ENCODE measurements at places on chromosomes 1 and 21.

DNA sequence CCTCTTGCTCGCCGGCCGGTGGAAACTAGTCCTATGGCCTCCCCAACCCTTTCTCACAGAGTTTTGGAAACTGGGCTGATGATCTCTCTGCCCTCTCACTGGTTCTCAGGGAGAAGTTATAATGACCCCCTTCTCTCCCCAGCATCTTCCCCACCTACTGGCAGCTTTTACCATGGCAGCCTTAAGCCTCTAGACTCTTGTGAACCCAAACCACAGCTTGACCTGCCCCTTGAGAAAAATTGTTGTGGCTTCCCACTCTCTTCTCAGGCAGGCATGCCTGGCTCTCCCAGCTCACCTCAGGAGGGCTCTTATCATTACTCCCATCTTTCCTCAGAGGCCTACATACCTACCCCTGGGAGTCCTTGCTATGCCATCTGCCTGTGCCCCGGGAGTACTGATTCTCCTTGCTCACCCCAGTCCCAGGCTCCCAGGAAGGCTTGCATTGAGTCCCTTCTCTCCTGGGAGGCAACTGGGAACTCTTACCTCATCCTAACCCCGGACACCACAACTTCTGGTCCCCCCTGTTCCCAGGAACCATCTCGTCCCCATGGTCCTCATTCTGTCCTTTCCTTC, 1.6 kb downstream of the NSUN4 start:
- no peak for DNase-seq

DNA sequence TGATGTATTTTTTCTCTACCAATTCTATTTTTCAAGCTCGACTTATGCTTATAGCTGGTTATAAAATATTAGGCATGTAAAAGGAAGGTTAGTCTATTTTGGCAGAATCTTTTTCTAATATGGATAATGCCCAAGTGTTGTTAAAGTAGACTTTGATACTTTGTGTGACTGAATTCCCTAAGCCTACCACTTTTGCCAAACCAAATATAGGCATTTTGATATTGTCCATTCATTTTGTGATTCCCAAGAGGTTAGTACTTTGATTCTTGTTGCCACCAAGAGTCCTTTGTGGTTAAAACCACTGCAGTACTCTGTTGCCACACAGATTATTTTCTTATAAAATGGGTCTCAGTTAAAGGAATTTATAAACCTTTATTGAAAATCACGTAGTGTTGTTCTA, 4.2 kb downstream of the WDR3 start:
- no peak for DNase-seq

DNA sequence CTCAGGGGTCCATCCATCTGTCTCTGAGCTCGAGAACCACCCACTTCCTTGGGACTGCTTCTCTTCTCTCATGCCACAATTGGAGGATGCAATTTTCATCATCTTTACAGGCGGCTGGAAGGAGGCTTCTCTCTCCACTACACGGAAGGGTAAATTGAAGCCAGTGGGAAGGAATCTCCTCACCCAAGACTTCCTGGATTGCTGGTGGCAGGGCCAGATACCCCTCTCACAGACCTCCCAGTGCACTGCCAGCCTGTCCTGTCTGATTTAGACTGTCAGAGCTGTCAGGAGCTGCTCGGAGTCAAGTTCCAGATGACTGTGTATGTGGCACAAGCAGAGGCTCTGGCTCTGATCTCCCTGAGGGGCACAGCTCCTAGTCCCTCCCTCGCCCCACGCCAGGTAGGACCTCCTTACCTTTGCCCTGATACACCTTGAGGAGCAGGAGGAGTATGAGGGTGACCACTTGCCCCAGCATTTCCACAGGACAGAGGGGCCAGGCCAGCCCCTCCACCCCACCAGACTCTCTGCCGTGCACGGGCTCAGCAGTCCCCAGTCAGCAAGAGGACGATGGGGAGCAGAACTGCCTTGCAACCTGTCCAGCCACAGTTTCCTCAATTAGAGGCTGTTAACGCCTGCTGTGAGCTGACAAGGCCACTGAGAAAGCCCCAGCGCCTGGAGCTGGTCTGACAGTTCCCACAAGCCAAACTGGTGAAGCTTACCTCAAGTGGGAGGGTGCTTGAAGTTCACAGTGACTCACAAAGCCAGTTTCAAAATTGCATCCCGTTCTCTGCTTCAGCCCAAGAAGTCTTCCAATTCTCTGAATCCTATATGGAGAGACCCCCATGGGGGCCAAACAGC, at the start of gene CD244:
Gene CD244, minus strand, starts transcription at position 685 of the 858 bp plus-strand sequence. Its CDS starts 210 bp downstream, at position 475.
- peak; percentile 18 for DNase-seq

GRCh38 chr21:44962403-44962966, 22.7 kb downstream of the SLX9 start:
- no peak for DNase-seq

DNA sequence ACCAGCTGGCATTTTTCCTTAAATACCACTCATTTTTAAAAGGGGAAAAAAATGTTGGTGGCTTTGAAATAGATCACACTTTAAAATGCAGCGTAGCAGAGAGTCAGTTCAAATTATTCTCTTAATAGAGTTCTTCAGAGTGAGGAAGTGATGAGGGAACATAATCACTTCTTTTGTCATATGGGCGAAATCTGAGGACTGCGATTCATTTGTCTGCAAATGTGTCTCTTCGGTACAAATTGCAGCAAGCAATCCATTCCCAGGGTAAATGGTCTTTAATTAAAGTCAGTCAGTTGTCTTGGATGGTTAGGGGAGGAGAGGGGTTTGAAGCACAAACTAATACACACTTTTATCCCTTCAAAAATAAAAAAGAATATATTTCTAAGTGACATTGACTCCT, 86.0 kb upstream of the SELENON start:
- DNase-seq: no peak

DNA sequence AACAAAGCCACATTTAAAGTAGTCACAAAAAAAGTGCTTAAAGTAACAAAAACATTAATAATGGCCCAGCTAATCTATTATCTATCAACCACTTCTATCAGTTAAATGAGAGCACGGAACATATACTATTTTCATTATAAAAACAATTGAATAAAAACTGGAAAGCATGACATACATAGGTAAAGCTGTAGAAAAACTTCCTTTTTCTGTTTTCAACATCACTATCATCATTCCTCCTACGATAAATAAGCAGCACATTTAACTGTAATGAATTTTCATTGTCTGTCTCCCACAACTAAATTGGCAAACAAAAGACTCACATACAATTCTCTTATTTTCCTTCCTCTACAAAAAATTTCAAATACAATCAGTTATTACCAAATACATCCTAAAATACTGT, 96.4 kb upstream of the DPH5 start:
- no peak for DNase-seq

DNA sequence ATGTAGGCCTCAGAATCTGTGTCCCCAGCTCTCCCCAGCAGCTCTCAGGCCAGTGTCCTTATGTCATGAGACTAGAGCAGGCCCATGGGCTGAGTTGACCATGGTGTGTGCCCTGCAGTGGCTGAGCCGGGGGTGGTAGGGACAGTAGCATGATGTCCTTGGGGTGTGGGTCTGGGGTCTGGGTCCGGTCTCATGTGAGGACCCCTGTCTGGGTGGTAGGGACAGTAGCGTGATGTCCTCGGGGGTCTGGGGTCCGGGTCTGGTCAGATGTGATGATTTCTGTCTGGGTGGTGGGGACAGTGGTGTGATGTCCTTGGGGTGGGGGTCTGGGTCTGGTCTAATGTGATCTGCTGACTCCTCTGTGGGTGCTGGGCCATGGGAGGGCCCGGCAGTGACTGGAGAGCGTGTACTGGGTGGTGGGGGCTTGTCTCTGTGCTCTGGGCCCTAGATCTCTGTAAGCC, 64.5 kb downstream of the OBSCN start:
- no peak for DNase-seq

DNA sequence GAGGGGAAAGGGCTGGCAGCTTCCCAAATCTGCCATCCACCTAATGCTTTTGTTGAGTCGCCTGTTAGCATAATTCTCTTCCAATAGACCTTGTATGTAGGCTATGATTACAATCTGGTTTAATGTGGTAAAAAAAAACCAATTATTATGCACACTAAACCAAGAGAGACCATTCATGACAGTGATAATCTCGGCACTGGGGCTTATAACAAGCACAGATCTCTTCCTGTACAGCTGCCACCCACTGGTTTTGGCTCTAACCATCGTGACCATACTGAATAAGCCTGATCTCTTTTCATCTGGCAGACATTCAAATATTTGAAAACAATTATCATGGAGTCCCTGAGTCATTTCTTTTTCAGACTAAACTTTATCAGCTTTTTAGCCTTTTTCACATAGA, 12.0 kb upstream of the SYT14 start:
- no peak for DNase-seq

DNA sequence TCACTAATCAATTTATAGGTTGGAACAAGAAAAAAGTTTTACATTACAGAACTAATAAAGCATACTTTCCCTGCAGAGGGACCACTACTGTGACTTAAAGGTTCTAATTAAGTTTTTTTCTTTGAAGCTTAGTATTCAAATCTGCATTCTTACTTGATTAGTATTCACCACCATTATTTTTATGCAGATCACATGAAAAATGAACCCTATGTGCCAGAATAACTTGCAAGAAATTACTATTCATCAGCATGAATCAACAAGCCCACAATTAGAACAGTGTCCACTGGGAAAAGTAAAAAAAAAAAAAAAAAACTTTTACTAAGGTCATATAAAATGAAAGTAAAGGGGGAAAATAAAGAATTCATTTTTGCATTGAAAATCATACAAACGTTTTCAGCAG, 90.8 kb downstream of the SMYD3 start:
- DNase-seq: no peak

GRCh38 chr1:117127795-117128194, 6.2 kb upstream of the TRIM45 start:
- DNase-seq: no peak

DNA sequence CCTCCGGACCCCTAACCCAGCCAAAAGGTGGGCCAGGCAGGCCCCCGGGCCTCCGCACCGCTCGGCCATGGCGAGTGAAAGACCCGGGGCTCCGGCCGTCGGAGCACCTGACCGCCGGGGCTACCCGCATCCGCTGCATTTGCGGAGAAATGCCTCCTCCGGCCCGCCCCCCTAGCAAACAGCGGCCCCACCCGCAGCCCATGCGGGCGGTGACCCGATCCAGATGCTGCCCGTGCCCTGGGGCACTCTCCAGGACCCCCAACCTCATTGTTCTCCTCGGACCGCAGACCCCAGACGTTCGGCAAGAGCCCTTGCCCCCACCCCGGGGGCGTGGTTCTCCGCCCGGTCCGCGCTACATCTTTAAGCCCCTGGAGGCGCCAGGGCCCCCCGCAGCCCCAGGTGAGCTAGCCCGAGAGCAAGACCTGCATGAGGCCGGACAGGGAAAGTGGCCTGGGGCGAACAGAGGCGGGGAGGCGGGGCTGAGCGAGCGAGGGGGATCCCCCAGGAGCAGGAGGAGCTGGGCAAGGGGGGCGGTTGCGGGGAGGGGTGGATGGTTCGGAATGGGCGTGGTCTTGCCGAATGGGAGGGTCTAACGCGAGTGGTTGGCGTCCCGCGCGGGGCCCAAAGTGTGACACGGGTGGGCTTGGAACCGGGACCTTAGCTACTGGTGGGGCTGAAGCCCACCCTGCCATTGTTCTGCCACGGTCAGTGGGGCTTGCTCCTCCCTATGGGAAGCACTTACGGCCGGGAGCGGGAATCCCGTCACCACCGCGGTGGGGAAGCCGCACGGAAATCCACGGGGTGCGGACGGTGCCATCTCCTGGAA, 6.3 kb upstream of the CRYBG2 start:
- DNase-seq: no peak

DNA sequence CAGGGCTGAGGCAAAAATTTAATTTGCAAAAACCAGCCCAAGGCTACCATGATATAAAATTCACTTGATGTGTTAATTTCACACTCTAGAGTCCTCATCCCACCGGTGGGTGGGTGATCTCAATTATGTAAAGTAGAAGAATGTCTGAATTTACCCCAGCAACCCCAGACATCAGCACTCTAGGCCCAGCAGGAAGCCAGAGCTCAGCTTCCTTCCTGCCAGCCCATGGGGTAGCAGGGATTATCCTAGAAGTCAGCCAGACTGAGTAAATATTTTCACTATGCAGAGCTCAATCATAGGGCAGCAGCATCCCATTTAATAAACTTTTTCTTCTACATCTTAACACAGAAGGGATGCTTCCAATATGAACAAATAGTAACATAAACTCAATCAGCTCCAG, 71.0 kb downstream of the SIPA1L2 start:
- DNase-seq: no peak

GRCh38 chr1:201795066-201795465, 33.9 kb upstream of the IPO9 start:
- DNase-seq: no peak

GRCh38 chr1:152410599-152410998, 3.5 kb downstream of the CRNN start:
- DNase-seq: no peak

- no peak for DNase-seq
Observed at GRCh38 chr1:204831186-204831585, 39.5 kb upstream of the NFASC start.

DNA sequence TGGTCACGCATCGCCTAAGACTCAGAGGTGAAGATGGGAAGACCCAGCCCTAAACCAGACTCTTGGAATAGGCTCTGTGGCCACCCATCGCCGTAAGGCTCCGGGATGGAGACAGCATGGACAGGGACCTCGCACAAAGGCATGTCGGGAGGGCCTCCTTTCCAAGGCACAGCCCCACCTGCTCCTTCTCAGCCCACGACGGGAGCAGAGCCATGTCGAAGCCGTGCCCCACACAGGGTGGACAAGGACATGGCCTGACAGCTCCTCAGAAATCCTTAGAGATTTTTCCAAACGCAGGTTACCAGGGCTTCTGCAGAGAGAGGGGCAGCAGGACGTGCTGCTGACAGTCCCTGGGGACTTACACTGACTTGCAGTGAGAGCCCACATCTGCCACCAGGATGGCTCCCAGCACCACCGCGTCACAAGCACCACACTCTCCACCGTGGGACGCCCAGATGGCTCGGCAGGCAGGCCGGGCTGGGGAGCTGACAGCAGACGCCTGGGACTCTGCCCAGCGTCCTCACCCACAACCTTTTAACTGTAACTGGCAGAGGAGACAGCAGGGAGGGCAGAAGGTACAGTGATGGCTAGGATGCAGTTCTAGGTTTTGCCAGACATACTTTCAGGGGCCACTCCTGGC, 12.0 kb downstream of the SSU72 start:
- no peak for DNase-seq

DNA sequence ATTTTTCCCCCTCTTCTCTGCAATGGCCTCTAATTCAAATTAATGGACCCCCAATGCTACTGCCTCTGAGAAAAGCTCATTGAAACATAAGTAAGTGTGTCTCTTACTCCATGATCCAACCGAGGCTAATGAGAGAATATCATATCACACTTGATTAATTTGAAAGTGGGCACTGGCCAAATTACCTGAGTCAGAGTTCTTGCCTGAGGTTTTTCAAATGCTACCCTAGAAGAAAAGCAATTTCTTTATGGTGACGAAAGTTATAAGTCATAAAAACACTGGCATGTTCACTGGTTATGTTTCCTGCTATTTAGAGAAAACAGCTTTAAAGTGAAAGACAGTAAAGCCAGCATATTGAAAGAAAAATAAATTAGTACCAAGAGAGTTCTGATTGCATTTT, 368.8 kb upstream of the TMPRSS15 start:
- DNase-seq: no peak

All from gastrocnemius medialis (tissue), 4 donors.